ENCODE measurements at places on chromosomes 16 and 17.

DNA sequence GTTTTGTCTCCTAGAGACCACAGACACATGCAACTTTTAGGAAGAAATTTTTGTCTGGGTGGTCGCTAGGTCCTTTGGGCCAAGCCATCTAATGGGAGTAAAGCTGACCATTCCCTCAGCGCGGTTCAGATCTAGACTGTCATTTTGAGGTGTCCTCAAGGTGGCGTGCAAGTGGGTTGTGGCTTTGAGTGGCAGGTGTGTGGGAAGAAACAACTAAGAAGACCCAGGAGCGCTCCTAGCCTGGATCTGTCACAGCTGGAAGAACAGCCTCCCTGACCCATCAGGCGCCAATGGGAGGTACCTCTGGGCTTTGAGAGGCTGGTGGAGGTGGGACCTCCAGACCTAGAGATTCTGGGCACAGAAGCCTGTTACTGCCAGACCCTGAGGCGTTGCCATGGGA lies 645.1 kb downstream of the KCNJ18 start:
- no peak for DNase-seq

- DNase-seq: no peak
Observed at GRCh38 chr16:7344830-7345780, 12.5 kb downstream of the RBFOX1 start.

GRCh38 chr16:714079-714478 lies 839 bp upstream of the METRN start:
- no peak for DNase-seq

DNA sequence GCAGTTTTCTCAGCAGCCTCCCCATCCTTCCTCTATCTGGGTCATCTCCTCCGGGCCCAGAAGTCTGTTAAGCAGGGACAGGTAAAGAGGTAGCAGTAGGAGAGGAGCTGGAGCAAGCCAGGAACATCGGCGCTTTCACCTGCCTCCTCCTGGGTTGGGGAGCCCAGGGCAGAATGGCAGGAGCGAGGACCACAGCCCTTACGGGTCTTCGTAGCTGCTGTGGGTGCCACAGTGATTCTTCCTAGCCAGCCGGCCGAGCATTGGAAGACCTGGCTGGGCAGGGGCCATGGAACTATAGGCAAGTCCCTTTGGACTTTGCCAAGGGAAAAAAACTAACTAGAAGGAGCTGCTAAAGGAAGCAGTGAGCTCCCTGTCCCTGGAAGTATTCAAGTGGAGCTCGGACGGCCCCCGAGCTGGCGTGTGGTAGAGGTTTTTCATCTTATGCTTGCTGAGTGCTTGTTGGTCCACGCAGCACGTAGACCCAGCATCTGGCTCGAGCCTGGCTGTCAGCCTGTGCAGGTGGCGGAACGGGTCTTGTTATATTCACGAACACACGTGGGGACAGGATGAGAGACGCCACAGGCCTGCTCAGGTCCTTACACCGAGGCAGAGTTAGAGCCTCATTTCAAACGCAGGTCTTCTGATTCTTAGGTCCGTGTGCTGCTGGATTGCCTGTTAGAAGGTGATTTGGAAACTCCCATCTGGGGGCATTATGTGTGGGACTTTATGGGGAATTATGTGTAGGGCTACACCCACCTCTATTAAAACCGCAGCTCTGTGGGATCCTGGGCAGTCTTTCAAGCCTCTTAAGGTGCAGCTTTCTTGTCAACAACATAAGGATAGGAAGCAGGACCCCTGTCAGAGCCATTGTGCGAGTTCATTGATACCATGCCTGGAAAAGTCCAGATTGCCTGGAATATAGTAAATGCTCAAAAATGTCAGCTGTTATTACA lies 54.8 kb downstream of the OR1D5 start:
- no peak for DNase-seq

DNA sequence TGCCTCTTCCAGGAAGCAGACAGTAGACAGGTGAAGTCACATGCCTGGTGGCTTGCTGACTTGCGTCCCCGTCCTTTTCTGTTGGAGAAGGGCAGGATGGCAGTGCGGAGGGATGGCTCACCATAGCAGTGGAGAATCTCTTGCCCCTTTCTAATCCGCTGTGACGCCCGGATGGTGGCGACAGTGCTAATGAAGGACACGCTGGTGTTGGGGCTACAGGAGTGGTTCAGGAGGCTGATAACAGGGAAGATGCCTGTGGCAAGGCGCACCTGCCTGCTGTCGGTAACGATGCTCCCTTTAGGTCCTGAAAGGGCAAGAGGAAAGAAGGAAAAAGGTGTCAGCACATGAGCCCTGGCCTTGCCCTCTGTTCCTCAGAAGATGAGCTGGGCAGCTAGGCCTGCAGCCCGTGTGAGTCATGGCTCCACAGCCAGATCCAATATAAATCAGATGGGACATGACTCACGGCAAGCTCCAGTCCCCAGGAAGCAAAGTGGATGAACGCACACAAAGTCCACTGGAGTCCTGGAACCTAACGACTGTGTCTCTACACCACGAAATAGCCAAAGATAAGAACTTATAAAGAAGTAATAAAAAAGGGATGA lies 25.5 kb downstream of the SERPINF1 start:
- DNase-seq: peak; percentile 78

- DNase-seq: no peak
Observed at GRCh38 chr16:67260426-67261063, 11.8 kb downstream of the SLC9A5 start.

GRCh38 chr16:89089120-89089519 lies 4.5 kb upstream of the ACSF3 start:
- DNase-seq: no peak

GRCh38 chr17:82577300-82577699 lies 57.8 kb downstream of the FOXK2 start:
- DNase-seq: peak; percentile 74

GRCh38 chr17:8048736-8049135 lies 9.9 kb downstream of the ALOX15B start:
- no peak for DNase-seq
